ENCODE measurements at places on chromosomes 12 and 14.

GRCh38 chr12:113373969-113374368 is 15.6 kb downstream of the PLBD2 start:
- no peak for DNase-seq

DNA sequence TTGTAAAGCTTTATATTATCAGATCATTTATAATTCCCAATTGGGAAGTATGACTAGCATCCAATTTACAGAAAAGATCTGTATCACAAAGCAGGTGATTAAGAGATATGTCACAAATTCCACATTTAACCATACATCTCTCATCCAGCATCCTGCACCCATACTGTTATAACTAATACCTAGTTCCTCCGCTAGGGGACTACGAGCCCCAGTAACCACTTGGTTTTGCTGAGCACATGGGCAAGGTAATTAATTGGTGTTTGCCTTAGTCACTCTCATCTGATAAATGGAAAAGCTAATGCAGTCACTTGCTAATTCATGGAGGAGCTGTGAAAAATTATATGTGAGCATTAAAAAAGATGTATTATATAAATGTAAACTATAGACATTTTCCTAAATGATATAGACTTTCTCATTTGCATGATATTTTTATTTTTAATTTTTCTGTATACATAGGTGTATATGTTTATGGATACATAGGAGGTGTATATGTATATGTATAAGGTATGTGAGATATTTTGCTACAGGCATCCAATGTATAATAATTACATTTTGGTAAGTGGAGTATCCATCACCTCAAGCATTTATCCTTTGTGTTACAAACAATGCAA is 1031.8 kb downstream of the GALC start:
- peak; percentile 28 for DNase-seq

DNA sequence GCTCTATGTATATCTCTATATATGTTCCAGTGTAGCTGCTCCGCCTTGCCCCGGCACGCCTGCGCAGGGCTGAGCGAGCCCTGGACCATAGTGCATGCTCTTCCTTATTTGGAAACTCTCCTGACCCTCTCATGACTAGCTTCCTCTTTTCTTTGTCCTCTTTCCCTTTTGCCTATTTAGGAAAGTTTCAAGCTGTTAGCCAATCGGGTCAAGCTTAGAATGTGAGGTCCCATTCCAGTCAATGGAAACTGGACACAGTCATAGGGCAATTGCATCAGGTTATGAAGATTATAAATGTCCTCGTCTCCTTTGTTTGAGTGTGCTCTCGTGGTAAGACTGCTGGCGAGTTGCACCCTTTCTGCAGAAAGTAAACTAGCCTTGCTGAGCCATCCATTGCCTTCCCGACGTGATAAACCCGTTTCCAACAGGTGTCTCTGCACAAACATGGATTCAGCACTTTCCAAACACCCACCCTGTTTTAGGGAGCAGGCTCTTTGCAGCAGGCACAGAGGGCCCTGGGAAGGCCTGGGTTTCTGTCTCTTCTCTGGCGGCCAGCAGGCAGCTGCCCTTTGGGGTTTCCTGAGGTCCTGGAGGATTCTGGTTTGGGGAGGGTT is 30.9 kb downstream of the CCDC92 start:
- no peak for DNase-seq

DNA sequence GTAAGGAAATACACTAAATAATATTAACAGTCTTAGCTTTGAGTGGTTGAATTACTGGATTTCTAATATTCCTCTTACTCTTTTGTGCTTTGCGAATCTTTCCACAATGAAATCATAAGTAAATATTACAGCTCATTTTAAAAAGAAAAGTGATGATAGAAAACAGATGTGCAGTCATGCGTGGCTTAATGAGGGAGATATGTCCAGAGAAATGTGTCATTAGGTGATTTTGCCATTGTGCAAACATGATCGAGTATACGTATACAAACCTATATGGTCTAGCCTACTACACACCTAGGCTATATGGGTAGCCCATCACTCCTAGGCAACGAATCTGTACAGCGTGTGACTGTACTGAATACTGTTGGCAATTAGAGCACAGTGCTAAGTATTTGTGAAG is 59.3 kb downstream of the SLC15A5 start:
- no peak for DNase-seq

DNA sequence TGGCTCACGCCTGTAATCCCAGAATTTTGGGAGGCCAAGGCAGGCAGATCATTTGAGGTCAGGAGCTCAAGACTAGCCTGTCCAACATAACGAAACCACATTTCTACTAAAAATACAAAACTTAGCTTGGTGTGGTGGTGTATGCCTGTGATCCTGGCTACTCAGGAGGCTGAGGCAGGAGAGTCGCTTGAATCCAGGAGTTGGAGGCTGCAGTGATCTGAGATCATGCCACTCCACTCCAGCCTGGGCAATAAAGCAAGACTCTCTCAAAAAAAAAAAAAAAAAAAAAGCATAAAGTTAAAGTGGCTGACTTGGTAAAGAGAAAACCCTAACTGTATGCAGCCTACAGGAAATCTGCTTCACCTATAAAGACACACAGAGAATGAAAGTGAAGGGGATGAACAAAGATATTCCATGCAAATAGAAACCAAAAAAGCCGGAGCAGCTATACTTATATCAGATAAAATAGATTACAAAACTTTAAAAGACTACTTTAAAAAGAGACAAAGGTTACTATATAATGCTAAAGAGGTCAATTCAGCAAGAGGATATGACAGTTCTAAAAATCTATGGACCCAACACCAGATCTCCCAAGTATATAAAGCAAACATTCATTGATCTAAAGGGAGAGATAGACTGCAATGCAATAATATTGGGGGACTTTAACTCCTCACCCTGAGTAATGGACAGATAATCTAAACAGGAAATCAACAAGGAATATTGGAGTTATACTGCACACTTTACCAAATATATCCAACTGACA is 4.1 kb downstream of the CLEC2B start:
- DNase-seq, result no peak

DNA sequence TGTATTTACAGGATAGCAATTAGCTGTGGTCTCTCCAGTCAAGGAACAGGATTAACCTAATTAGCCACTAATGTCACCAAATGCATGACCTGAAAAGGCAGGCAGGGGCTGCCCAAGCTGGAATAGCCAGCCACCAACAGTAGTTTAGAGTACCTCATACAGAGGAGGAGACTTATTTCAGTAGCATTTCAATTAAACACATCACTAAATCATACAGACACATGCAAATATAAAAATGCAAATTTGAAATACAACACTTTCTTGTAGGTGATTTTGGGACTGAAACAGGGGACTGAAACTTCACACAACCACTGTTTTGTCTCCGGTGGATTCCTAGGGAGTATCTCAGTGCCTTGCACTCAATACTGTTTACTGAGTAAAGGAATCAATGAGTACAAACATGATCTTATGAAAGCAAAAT is 636 bp upstream of the IFNG-AS1 start:
- DNase-seq, result no peak
